Stimulated activated CD4-positive, alpha-beta T cell treated with anti-CD3 and anti-CD28 coated beads, Interleukin-12 subunit alpha, Interleukin-12 subunit beta, amount 100 ng/mL, for 24 hours (primary cell): ENCODE measurements at places on chromosomes 3 and 15.

GRCh38 chr15:35028235-35028984 lies 40.3 kb upstream of the ZNF770 start:
- DNase-seq, result no peak

- DNase-seq, result no peak
Measured at GRCh38 chr3:42205800-42206514, 60.0 kb downstream of the CCK start.

DNA sequence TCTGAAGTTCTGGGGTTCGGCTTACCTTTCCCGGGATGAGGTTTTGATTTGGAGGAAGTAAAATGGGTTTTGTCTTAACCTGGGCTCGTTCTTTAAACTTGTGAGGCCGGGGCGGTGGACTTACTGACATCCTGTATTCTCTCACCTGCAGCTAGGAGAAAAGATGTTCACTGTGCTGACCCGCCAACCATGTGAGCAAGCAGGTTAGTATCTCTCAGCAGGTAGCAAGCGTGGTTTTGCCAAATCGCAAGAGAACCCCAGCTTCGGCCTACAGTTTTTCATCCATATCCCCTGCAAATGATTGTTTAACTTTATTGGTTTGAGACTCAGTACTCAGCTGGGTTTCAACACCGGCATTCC lies 891 bp downstream of the ENTPD3 start:
- no peak for DNase-seq

GRCh38 chr3:119481079-119481478 lies 12.3 kb downstream of the POGLUT1 start:
- DNase-seq, result no peak

DNA sequence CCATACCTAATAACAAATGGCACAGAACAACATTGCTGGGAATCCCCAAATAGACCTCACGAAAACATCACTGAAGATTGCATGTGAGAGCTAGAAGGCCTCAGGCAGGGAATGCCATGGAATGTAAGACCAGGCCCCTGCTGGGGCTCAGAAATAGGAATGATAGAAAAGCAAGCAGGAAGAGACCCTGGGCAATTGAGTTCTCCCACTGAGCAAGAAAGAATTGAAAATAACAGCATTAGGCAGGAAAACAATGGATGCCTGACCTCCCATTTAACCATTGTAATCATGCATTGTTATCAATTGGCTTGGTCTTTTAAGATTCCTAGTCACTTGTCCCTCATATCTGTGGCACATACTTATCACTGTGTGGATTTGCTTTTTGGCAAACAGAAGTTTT lies 581.6 kb downstream of the FHIT start:
- no peak for DNase-seq

GRCh38 chr3:150666167-150666566 lies 37.6 kb downstream of the ERICH6 start:
- DNase-seq, result no peak
